ENCODE measurements at places on chromosomes 6 and 20. TPM values are rescaled to one million over a fixed set of nuclear protein-coding genes. Genes with fewer than 3 reads are reported as not detected.

- no peak for DNase-seq
- peaks cover 23% of the 10 kb centered on the region for H3K4me1 ChIP-seq
- H3K27me3 ChIP-seq = no peaks in the 10 kb centered on the region
- peaks cover 13% of the 10 kb centered on the region for H3K36me3 ChIP-seq
- peak overlapping the region; percentile 19 for H3K27ac ChIP-seq
Observed at GRCh38 chr6:106546261-106546690, 83.0 kb downstream of the RTN4IP1 start.

DNA sequence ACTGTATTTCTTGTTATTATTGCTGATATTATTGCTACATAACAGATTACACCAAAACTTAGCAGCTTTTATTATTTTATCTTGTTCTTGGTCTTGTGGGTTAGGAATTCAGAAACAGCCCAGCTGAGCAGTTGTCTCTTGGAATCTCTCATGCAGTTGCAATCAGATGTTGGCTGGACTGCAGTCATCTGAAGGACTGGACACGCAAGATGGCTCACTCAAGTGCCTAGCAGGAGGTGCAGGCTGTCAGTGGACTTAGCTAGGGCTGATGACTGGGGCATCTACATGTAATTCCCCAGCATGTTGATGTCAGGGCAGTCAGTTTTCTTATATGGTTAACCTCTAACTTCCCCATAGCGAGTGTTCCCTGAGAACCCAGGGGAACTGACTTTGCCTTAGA is 128.6 kb upstream of the PLCB4 start:
- H3K4me1 ChIP-seq = no peaks in the 10 kb centered on the region
- H3K4me3 ChIP-seq = no peak overlapping the region
- no peaks in the 10 kb centered on the region for H3K36me3 ChIP-seq
- DNase-seq = no peak
- H3K27ac ChIP-seq = no peak overlapping the region

GRCh38 chr20:2124564-2125213 is 23.1 kb downstream of the STK35 start:
- no peaks in the 10 kb centered on the region for H3K27me3 ChIP-seq
- DNase-seq = no peak
- H3K4me3 ChIP-seq = no peak overlapping the region

DNA sequence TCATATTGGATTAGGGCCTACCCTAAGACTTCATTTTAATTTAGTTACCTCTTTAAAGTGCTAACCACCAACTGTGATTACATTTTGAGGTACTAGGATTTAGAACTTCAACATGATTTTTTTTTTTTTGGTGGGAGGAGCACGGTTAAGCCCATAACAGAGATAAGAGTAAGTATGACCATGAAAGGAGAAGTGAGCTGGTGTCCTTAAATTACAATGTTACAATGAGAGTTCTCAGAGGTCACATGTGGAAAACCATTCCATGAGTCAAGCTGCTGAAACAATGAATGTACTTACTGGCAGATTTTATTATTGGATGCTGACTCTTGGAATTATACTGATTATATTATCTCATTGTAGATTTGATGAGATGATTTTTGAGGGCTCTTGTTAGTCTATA is 779.3 kb upstream of the CITED2 start:
- no peaks in the 10 kb centered on the region for H3K4me1 ChIP-seq
- H3K4me3 ChIP-seq = no peak overlapping the region
- H3K27me3 ChIP-seq = no peaks in the 10 kb centered on the region
- DNase-seq = no peak

DNA sequence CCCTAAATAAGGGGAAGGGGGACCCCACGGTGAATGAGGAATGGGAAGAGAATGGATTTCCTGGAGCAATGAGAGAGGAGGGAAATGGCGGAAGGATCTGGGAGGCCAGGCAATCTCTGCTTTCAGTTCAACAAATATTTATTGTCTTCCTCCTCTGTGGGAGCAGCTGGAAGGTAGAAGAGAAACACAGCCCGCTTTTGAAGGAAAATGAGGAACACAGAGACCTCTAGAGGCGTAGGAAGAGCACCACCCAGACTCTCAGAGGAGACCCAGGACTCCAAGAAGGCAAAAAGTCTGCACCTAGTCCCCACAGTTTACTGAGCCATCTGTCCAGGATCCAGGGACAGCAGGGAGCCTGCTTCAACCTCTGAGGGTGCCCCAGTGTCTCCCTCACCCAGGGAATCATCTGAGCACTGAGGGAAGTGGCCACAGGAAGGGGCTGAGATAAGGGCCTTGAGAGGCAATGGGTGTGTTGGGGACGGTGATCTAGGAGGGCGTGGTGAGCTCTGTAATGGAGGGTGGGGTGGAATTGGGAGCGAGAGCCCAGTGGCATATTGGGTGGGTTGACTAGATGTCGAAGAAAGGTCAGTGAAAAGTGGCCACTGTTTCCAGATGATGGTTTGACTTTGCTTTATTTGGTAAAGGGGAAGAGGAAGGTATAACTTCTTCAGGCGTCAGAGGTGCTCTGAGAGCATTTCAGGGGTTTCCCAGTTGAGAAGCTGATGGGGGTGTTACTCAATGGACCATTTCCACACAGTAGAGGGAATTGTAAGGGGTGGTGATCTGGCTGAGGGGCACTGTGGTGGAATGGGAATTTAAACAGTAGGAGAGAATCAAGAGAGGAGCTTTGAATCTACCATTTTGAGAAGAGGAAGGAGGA is 610 bp downstream of the PSORS1C1 start:
- no peaks in the 10 kb centered on the region for H3K36me3 ChIP-seq
- H3K4me3 ChIP-seq = peak overlapping the region; percentile 31
- H3K4me1 ChIP-seq = peaks cover 20% of the 10 kb centered on the region
- no peak for DNase-seq

GRCh38 chr6:142031035-142031434 is 101.7 kb upstream of the GJE1 start:
- H3K4me3 ChIP-seq = no peak overlapping the region
- DNase-seq = no peak
- no peaks in the 10 kb centered on the region for H3K27me3 ChIP-seq
- no peaks in the 10 kb centered on the region for H3K36me3 ChIP-seq
- H3K4me1 ChIP-seq = no peaks in the 10 kb centered on the region
- no peak overlapping the region for H3K27ac ChIP-seq

DNA sequence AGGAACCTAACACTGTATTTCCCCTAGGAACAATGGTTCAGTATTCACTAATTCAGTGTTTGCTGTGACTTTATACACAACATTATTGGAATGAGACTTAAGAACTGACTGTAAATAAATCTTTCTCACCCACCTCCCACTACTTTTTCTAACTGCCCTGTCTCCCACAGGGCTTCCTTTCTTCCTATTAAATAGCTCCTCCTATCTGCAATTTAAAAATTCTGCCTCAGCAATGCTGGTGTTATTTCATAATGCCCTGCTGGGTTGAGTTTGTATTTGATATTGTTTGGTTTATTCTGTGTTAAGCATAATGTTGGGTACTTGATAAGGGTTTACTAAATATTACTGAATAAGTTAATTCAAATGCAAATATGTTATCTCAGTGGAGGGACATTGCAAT is 573.1 kb upstream of the RNF217 start:
- DNase-seq = no peak
- no peak overlapping the region for H3K27ac ChIP-seq
- no peaks in the 10 kb centered on the region for H3K4me1 ChIP-seq
- H3K4me3 ChIP-seq = no peak overlapping the region

WFDC12 gene
- 3.9 TPM for total RNA-seq

ASIP gene
- total RNA-seq = not detected

Measured in lower lobe of right lung (tissue), 2 donors.